ENCODE measurements at places on chromosomes 1 and 21.
A peak's percentile ranks its signal among the peaks of the same experiment; 100 is the strongest.

DNA sequence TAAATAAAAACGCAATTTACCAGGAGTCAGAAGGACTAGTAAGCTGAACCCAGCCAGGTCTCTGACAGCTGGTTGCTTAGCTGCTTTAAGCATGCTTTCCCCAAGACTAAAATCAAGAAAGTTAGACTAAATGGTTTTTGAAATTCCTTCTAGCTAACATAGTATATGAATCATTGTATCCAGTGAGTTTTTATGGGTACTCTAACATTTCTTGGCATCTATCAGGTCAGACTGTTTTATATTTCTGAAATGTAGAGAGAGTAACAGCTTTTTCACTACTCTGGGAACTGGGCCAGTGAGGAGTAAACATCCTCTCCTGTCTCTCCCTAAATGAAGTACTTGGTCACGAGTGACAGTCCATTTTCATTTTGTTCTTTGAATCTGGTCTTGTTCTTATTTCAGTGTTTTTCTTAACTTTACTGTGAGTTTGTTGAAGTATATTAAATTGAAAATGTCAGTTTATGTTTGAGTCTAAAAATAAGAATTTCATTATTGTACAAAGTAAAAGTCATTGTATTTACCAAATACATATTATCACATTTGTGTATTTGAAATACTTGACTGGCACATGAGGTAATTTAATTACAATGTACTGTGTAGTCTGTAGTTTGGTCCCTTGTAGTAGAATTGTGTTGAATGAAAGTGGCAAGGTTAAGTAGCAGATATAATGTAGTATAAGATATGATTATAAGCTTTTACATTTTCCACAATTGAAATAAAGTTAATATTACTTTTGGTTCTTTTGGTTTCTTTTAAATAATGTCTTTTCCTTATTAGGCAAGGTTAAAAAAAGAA lies 47.6 kb downstream of the PKN2 start:
- DNase-seq: no peak

DNA sequence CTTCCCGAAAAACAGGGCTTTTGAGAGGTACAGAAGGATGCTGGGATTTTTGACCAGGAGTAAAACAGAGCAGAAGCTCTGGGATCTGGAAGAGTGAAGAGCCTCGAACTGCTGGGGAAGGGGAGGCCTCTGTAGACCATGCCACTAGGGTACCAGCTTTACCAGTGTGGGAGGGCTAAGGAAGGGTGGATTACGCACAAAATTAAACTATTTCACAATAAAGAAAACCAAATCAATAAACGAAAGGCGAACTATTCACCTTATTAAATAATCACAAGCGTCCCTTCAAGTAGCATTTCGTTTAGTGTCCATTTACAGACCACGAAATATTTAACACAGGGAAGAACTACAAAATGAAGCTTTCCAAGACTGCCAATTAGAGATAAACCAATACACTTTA lies 723 bp downstream of the CZIB start:
- DNase-seq: no peak

DNA sequence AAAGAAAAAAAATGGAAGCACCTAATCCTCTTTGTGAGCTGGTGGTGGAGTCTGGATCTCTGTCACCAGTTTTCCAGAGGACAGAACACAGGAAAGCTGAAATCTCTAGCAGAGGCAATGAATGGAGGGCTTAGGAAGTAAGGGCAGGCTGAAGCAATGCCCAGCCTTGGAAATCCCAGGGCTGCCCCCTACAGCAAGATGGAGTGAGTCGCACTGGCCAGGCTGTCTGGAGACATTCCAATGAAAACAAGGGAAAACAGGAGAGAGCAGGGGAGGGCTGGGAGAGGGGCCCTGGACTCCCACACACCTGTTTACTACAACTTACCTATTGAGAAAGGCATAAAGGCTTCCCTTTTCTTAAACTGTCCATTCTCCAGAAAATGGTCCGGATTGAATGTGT lies 25.9 kb downstream of the CYP2J2 start:
- DNase-seq: no peak

- no peak for DNase-seq
Observed at GRCh38 chr21:42533963-42534355, 20.3 kb downstream of the SLC37A1 start.

DNA sequence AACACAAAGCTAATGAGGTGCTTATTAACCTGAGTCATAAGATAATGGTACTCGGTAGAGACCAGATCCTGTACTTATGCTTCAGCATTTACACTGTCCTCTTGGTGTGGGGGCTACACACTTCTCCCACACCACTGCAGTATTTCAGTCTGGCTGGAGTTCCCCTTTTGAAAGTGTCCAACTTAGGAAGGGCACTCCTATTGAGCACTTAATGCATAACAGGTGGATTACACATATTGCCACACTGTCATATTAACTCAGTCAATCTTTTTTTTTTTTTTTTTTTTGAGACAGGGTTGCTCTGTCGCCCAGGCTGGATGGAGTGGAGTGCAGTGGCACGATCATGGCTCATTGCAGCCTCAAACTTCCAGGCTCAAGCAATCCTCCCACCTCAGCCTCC lies 1.5 kb downstream of the GPATCH4 start:
- no peak for DNase-seq

GRCh38 chr21:33892853-33893252 lies 22.8 kb downstream of the ATP5PO start:
- peak; percentile 24 for DNase-seq

DNA sequence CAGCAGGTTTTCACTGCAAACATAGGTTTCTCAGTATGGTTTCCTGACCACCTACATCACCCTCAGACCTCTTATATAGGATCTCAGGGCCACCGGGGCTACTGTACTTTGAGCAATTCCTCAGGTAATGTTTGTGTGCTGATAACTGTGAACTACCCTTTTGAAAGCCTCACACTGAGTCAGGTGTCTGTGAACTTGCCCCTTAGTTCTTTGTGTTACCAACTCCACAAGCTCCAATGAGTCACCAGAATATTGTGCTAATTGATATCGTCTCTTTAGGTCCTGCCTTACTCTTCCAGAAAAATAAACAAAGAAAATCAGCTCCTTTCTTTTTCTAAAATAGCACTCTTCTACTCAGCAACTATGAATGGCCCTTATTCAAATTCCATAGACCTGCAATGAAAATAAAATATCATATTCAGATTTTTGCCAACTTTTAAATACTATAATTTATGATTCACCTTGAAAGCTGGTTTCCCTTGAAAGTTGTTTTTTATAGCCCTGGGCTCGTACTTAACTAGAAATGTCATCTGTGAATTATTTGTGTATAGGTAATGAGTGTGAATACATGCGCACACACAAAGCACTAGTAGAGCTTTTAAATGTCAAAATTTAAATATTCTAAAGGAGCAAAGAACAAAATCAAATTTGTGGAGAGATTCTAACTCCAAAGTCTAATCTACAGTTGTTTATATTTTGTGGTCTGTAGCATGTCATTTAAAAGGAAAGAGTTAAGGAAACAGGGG lies 88.1 kb upstream of the WARS2 start:
- no peak for DNase-seq

DNA sequence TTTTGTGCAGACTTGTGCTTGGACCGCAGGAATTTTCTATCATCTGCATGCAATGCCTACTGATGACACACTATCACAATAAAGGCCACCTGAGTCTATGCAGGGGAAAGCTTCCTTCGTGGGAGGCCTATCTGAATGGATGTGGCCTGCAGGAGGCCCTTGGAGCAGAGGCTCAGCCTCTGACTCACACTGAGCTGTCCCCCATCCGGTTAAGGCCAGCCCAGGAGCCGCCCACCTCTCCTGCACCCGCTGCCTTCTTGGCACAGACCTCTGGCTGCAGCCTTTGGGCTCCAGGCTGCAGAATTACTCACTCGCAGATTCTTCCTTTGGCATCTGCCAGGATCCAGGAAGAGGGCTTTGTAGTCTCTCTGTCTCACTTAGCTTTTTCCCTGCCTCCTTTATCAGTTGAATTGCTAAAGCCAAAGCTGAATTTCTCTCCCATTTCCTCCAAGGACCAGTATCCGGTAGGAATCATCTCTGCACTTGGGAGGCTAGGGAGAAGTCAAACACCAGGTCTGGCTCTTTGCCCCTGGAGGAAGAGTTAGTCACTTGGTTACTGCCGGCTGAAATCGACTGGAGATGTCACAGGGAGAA lies 65.1 kb upstream of the JUN start:
- no peak for DNase-seq

DNA sequence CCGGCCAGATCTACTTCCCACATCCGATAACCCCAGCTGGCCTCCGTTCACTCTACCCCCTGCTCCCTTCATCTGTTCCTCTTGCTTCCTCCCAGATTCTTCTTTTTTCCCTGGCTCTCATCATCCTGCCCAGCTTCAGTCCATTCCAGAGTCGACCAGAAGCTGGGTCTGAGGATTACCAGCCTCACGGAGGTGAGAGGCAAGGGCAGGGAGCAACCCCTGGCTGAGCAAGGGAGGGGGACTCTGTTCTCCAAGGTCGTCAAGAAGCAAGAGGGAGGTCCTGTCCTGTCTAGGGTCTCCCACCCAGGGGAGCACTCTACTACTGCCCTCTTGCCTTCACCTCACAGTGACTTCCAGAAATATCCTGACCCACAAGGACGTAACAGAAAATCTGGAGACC lies 3.9 kb downstream of the JTB start:
- DNase-seq: no peak

DNA sequence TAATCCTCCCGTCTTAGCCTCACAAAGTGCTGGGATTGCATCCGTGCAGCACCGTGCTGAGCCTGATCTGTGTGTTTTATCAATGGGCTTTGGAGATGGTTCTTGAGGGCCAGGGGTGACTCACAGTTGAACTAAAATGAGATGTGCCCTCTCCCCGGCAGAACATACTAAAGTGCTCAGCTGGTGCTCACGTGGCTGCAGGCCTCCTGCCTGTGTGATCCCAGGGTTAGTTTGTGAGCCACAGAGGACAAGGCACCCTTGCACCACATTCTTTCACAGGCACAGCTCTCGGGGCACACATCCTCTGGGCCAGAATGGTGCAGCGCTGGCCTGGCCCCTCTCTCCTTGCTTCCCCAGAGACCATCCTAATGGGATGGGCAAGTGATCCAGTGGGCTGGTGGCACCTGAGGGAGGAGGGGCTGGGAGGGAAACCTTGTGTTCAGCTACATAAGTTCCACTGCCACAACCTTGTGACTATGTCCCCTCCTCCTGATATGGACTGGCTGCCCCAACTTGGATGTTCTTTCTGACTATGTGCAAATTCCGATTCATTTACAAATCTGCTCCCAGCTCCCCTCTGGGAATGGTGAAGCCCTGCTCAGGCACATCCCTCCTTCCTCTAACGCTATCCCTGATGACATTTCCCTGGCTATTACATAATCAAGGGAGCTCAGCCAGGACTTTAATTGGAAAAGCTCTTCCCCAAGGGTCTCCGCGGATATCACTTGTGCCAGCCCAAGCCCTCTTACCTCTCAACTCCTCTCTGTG lies 197.0 kb upstream of the EDN2 start:
- DNase-seq: no peak

DNA sequence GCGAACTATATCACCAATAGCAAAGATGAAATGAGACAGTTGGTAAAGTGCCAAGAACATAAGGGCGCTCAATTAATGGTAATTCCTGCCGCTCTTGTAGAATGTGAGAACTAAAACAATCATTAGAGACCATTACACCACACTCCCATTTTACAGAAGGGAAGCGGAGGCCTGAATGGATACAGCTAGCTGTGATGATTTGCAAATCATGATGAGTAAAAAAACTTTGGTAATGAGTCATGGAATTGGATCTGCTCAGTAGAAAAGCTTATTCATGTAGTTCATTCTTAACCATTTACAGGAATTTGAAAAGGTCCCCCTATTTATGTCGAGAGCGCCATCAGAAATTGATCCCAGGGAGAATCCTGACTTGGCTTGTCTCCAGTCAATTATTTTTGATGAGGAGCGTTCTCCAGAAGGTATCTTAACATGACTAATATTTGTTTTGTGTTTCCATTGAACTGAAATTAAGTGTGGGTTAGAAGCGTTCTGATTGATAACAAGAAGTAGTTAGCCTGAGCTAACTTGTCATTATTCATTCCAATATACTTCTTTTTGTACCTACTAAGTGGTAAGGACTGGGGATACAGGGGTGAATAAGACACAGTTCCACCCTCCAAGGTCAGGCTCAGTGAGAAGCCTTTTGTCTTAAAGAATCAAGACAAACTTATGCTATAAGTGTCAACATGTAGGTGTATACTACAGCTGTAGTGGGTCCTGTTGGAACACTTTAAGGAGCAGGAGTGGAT lies 812 bp downstream of the TTC4 start:
- DNase-seq: no peak

GRCh38 chr21:31997191-31997590 lies 124.4 kb downstream of the HUNK start:
- no peak for DNase-seq
